ENCODE measurements at places on chromosomes 2 and 18. TPM values are rescaled to one million over a fixed set of nuclear protein-coding genes. Genes with fewer than 3 reads are reported as not detected.

The NOL4 gene
- not detected for total RNA-seq

- no peak for DNase-seq
Measured at GRCh38 chr2:190301032-190301431, 18.6 kb downstream of the HIBCH start.

- no peak for DNase-seq
Measured at GRCh38 chr2:237432484-237433092, 18.6 kb upstream of the COL6A3 start.

DNA sequence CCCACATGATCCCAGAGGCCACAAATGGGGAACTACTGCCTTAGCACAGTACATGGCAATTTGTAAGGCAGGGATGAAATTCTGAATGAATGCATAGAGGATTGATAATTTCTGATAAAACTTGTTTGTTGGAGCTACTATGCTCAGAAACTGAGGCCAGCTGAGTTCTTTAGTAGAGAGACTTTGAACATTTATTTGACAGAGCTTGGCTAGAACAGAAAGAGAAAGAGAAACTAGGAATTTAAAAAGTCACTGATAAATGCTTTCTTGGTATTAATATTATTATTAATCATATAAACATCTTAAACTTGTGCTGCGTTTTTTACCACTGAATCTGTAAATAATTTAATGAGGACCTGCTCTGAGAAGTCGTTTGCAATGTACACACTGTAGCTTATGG is 923.7 kb upstream of the CNTNAP5 start:
- DNase-seq, result no peak

DNA sequence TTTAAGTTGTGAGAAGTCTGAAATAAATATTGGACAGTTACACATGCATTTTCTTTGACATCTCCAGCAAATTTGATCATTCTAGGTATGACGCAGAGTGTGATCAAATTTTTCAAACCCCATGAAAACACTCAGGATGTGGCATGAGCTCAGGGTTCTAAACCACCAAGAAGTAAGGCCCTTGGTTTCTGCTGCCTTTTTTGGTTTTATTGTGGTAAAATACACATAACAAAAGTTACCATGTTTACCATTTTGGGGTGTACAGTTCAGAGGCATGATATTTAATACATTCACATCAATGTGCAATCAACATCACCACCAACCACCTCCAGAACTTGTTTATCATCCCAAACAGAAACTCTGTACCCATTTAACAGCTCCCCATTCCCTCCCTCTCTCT is 64.3 kb upstream of the TTN start:
- no peak for DNase-seq

The PDCD1 gene
- 0.39 TPM for total RNA-seq

DNA sequence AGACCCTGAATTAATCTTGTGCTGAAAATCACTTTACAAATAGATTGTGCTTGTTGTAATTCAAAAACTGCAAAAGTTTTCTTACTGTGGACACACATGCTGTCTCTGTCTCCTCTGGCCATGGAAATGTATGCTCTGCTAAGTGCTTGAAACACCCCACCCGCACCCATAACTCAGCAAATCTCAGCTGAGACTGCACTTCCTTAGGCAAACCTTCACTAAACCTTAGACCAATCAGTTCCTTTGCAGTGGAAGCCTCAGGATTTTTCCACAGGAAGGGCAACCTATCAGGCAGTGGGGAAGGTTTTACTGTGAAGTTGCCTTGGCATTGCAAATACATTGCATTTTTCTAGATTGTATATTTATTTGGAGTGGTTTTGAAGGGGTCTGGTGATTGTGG is 62.2 kb upstream of the PLA2R1 start:
- no peak for DNase-seq

The CNGA3 gene
- total RNA-seq, result not detected

DNA sequence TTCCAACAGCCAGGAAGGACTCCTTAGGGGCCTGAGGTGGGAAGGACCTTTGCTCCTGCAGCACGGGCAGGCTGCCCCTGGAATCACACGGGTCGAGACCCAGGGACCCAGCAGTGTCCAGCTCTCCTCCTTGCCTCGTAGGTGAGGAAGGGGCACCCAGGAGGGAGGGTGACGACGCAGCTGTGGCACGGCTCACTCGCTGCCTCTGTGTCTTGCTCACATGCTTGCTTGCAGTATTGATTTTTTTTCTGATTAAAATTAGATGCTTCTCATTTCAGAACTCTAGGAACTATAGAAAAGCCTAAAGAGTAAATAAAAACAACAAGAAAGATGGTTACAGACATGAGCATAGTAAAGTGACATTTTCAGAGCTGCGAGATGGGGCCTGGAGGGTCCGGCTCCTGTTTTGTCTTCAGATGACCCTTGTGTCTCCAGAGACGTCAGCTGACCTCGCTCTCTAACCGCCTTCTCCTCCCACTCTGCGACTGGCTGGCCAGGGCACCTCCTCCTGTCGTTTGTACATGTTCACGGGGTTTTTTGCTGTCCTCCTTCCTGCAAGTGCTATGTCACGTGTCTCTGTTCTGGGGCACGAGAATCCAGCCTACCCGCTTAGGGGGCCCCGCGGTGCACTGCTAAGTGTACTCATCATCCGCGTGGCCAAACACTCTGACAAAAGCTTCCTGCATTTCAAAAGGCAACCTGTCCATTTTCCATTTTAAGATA is 65.7 kb upstream of the ZNF236 start:
- no peak for DNase-seq

DNA sequence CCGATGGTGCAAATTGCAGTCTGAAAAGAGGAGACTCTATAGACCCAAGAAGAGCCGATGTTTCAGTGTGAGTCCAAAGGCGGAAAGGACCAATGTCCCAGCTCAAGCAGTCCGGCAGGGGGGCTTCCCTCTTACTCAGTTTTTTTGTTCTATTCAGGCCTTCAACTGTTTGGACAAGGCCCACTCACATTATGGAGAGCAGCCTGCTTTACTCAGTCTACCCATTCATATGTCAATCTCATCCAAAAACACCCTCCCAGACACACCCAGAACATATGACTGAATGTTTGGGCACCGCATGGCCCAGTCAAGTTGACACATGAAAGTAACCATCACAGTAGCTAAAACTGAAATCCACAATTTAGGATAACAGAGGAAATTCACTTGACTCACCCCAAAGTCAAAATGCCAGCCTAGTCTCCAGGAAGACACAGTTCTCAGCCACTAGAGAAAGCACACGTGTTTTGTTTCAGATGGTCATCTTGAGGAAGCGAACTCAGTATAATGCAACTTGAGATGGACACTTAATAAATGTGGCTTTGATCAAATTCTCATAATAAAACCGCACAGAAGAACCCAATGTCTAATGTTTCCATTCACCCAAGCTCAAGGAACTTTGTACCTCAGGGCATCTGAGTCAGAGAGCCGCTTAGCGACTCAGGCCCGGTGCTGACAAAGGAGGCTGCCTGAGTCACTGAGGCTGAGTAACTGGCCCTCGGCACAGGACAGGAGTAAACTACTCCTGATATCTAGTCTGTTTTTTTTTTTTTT is 2.4 kb downstream of the FHL2 start:
- peak; percentile 86 for DNase-seq

DNA sequence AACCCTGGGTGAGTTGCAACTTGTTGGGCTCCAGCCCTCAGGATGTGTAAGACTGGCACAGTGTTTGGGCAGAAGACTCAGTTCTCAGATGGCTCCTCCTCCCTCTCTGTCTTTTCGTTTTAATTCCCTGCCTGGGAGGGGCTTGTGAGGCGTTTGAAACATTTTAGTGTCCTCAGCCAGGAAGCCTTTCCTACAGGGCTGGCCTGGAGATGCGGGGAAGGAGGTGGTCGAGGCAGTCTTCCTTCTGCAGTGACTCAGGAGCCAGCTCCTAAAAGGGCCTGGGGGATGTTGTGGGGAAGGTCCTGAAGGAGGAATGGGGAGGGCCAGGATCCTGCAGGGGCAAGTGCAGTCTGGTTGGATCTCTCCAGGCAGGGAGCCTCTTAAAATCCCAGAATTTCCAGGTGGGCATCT is 22.1 kb upstream of the IGFBP5 start:
- no peak for DNase-seq

The FLACC1 gene
- 6.1 TPM for total RNA-seq

GRCh38 chr18:23306822-23307221 is 146.3 kb upstream of the RIOK3 start:
- DNase-seq, result no peak

DNA sequence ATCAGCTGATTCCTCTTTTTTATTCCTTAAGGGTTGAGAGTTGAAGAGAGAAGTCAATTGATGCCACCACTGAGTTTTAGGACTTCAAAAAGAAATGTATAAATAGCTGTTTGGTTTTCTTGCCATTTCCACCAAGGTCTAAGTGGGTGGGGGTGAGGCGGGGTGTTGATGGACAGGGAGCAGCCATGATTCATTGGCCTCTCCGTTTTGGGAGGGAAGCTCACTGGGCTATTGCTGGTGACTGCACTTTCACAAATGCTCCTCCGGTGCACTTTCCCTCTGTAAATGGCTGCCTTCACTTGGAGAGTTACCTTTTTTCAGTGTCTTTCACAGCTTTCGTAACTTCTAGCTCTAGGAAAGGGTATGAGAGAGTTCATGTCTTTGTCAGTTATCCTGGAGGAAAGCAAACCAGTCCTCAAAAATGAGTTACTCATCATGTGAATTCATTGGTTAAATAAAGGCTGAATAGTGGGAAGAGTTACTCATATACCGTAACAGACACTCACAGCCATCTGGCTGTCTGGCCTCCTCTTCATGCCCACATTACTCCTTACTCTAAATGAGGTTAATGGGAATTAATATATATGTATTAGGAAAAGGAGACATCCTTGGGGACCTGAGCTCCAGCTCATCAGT is 17.4 kb upstream of the CTAGE1 start:
- DNase-seq, result no peak

GRCh38 chr2:151343073-151343472 is 14.3 kb upstream of the TNFAIP6 start:
- DNase-seq, result no peak

DNA sequence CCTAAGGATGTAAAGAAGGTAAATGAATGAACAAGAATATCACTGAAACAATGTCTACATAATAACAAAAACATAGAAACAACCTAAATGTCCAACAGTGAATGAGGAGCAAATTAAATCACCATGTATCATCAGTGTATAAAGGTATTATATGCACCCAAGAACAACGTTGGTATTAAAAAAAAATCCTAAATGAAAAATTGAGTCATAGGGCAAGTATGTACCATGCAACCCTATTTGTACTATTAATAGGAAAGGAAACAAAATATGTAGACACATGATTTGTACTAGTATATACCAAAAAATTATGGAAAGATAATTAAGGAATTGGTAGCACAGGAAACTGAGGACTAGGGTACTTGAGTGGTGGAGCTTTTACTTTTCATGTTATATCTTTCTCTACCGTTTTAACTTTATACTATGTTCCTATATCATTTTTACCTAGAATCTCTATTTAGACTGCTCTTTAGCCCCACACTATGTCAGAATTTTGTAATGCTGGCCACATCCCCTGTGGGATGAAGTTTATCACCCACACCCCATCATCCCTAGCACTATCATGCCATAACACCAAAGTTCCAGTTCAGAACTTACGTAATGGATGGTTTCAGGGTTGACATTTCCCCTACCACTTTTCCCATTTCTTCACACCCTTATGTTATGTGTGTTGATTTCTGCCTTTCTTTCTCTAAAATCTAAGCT is 25.6 kb downstream of the IKZF2 start:
- DNase-seq, result no peak

- DNase-seq, result peak; percentile 12
Measured at GRCh38 chr18:79796016-79796415, 1.7 kb upstream of the KCNG2 start.

DNA sequence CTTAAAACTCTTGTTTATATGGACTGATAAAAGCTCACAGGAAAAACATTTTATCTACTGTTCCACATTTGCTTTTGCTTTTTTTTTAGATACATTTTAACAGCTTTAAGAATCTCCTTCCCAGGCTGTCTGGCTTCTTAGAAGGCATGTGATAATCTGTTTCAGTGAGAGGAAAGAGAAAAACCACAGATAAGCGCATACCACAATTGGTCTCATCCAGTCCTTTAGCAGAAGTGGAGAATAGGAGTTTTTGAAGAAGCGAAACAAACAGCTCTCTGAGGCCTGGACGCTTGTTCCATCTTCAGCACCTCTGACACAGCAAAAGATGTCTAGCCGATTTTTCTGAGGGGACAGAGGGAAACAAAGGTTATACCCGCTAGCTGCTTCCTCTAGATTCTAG is 37.6 kb downstream of the RMC1 start:
- no peak for DNase-seq

DNA sequence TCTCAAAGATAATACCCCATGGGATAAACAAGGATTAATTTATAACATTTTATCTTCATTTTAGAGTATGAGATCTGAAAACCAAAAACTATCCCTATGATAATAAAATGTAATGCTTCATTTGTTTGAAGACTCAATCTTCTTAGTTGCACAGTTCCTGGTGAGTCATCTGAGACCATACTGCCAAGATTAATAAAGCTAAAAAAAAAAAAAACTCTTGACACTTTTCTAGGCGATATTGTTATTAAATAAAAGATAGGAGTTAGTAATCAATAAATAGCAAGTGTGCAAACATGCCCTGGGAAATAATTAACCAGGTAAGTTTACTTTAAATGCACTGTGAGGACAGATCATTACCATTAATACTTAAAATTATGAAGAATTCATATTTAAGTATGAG is 83.9 kb downstream of the RPE start:
- DNase-seq, result no peak

- DNase-seq, result peak; percentile 33
Measured at GRCh38 chr18:79496978-79497637, 101.4 kb downstream of the NFATC1 start.

The UGT1A8 gene
- not detected for total RNA-seq

DNA sequence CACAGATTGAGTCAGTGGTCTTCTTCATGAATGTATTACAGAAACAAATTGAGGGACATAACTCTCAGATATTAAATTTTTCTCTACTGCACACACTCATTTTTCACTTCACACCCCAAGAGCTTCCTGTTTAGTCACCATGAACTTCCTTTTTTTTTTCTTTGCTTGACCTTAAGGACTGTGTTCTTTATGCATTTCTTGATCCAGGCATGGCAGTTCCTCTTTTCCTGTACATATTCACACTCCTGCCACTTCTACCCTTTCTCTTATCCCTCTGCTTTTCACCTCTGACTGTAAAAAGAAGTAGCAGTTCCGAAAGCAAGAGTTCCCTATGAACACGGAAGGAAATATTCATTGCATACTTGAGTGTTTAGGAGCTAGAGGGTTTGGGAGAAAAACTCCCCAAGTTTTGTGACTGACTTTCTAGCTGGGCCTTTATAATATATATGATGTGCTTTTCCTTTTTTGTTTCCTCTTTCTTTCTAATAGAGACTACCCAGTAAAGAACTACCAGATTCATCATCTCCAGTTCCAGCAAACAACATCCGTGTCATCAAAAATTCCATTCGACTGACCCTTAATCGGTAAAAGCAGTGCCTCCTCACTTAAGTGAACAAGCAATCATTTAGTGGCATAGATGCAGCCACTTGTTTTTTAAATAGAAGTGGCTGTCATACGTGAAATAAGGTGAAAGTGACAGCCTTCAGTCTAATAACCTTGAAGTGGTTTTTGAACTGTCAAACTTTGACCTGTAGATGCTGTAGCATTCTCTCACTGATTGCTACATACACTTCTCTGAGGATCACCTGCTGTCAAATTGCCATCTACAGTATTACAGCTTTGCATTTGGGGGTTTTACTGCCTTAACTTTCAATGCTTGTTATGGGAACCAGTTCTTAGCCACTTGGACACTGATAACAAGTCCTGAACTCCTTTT is 40.8 kb downstream of the PAPOLG start:
- no peak for DNase-seq

GRCh38 chr2:5373200-5373599 is 319.0 kb upstream of the SOX11 start:
- DNase-seq, result no peak

Measured in aorta (tissue), 5 donors.